ENCODE measurements at places on chromosomes 5 and 9. TPM values are rescaled to one million over a fixed set of nuclear protein-coding genes. Genes with fewer than 3 reads are reported as not detected.

CTSV gene
- total RNA-seq: 29.0 TPM

SPATA31A5 gene
- total RNA-seq: not detected

CCL28 gene
- total RNA-seq: not detected

IL33 gene
- total RNA-seq: not detected

CAVIN4 gene
- total RNA-seq: 2.4 TPM

SPAAR gene
- total RNA-seq: 0.07 TPM

DRD1 gene
- total RNA-seq: 3.1 TPM

CATSPER3 gene
- total RNA-seq: 0.07 TPM

STK32A gene
- total RNA-seq: 1.7 TPM

SPTAN1 gene
- 227 TPM for total RNA-seq

IGIP gene
- total RNA-seq: 1.5 TPM

C5orf63 gene
- total RNA-seq: 0.46 TPM

NR3C1 gene
- 9.7 TPM for total RNA-seq

TAF11L5 gene
- total RNA-seq: not detected

CYFIP2 gene
- total RNA-seq: 228 TPM

PCDHB14 gene
- total RNA-seq: 21.2 TPM

PCDH12 gene
- total RNA-seq: 0.57 TPM

TRIM32 gene
- 15.0 TPM for total RNA-seq

Data from cardiac muscle cell (in vitro differentiated cells and primary cell).